Glomerular endothelial cell (primary cell): ENCODE measurements at places on chromosomes 1 and 21. TPM values are rescaled to one million over a fixed set of nuclear protein-coding genes. Genes with fewer than 3 reads are reported as not detected.

GPR37L1 gene
- 0.06 TPM in 1 of 2 replicates, not detected in the other for total RNA-seq

DNA sequence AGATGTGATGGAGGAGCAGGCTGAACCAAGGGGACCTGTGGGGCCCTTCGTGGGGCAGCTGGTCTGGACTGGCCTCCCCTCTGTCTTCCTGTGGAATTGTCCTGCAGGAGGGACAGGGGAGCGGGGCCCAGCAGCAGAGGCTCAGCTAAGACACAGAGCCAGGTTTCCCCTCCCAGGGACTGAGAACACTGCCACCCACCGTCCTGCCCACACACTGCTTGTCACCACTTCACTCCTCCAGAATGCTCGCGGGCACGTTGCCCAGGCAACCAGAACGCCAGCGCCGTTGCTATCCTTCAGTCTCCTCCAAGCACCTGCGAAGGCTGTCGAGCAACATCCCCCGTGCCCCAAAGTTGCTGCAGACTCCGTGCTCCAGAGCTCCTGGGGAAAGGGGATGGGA lies 46.4 kb downstream of the AJAP1 start:
- DNase-seq = no peak

FAM72B gene
- 0.29 and 1.2 TPM in 2 replicates for total RNA-seq

DNA sequence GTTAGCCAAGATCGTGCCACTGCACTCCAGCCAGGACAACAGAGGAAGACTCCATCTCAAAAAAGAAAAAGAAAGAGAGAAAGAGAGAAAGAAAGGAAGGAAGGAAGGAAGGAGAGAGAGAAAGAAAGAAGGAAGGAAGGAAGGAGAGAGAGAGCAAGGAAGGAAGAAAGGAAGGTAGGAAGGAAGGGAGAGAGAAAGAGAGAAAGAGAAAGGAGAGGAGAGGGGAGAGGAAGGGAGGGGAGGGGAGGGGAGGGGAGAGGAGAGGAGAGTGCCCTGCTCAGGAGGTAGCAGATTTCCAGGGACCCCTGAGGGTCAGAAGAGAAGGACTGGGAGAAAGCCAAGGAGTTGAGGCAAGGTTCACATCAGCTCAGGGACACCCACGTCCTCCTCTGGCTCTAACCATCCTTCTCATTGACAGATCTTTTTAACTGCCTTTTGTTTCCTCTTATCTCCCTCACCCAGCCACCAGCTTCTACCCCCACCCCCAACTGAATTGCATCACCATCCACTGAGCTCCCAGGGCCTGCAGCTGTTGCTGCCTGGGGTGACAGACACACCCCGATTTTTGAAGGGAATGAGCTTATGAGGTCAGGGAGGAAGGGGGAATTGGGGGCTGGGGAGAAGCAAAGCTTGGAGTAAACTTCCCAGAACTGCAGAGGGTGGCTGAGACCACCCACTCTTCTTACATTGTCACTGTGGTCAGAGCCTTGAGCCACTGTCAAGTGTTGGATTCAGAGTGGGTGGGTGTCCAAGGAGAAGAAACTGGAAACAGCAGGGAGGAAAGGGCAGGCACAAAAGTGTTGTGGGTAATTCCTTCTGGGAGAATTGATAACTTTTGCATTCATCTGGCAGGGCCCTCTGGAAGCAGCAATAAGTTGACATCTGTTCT lies 91.6 kb downstream of the GLUL start:
- no peak for DNase-seq

- DNase-seq = no peak
These were observed 8.9 kb downstream of the OR10T2 start for GRCh38 chr1:158390331-158390730.
